B cell (primary cell): ENCODE measurements at places on chromosomes 13 and 19. TPM values are rescaled to one million over a fixed set of nuclear protein-coding genes. Genes with fewer than 3 reads are reported as not detected.

- H3K4me3 ChIP-seq, result no peak overlapping the region
- no peak for DNase-seq
- H3K27me3 ChIP-seq, result no peaks in the 10 kb centered on the region
- no peaks in the 10 kb centered on the region for H3K4me1 ChIP-seq
- no peaks in the 10 kb centered on the region for H3K36me3 ChIP-seq
Observed at GRCh38 chr13:42633495-42633894, 59.5 kb downstream of the TNFSF11 start.

GRCh38 chr19:4713384-4713951 is 10.2 kb downstream of the DPP9 start:
- no peak overlapping the region for H3K27ac ChIP-seq
- DNase-seq, result no peak
- no peak overlapping the region for H3K4me3 ChIP-seq
- no peaks in the 10 kb centered on the region for H3K36me3 ChIP-seq

ZNF625 gene
- total RNA-seq, result 6.6 and 9.8 TPM in 2 replicates

STARD13 gene
- 0.10 and 0.22 TPM in 2 replicates for total RNA-seq

KLF1 gene
- total RNA-seq, result not detected in 2 replicates

VRK3 gene
- 112 and 123 TPM in 2 replicates for total RNA-seq
